NCI-H510A (cell line): ENCODE measurements at places on chromosomes 16 and 17.
A peak's percentile ranks its signal among the peaks of the same experiment; 100 is the strongest.

DNA sequence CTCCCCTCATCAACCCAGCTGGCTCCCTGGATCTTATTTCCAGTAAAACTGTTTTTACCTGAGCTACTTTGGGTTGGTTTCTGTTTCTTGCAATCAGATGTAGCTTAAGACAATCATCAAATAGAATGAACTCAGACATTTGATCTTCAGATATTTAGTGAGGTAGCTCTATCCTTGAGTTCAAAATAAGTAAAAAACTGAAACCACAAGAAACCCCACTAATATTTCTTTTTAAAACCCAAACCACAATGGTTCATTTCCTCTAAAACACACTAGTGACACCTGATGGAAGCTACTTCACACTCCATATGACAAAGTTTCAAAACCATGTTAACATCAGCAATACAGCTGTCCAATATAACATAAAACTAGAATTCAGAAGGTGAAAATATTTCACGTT is 37.8 kb downstream of the CACNG1 start:
- DNase-seq, result no peak

- DNase-seq, result no peak
These were observed 22.2 kb downstream of the NKD1 start for GRCh38 chr16:50570354-50570753.

DNA sequence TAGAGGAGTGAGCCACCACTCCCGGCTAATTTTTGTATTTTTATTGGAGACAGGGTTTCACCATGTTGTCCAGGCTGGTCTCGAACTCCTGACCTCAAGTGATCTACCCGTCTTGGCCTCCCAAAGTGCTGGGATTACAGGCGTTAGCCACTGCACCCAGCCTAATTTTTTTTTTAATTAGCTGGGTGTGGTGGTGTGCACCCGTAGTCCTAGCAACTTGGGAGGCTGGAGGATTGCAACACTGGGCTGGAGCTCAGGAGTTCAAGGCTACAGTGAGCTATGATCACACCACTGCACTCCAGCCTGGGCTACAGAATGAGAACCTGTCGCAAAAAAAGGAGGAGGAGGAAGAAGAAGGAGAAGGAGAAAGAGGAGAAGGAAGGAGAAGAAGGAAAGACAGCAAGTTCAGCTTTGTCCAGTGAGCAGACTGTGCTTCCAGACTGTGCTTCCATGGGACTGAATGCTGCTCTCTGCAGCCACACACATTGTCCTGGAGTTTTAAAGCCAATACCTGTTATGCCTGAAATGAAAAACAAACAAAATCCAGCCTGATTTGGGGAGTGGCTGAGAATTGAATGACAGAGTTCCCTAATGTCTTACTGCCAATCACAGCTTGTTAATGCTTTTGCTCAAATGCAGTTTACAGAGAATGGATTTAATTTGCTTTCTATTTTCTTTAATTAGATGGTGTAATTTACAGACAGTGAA is 2.8 kb upstream of the TNFRSF13B start:
- DNase-seq, result no peak

GRCh38 chr16:49022351-49022963 is 259.2 kb downstream of the CBLN1 start:
- DNase-seq, result no peak

DNA sequence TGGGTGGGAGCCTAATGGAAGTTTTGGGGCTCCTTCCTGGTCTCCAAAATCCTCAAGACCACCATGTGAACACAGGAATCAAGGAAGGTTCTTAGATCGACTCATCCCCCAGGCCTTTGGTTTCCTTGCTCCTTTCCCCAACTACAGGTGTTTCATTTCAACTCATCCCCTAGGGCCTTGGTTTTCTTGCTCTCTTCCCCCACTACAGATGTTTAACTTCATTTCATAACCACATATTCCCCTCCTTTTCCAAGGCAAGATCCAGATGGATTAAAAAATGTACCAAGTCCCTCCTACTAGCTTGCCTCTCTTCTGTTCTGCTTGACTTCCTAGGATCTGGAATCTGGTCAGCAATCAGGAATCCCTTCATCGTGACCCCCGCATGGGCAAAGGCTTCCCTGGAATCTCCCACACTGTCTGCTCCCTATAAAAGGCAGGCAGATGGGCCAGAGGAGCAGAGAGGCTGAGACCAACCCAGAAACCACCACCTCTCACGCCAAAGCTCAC is at the start of gene CCL11:
TSS of gene CCL11 (plus strand) at position 457 of the 507 bp plus-strand sequence. CDS start 67 bp downstream, outside the sequence.
- no peak for DNase-seq

DNA sequence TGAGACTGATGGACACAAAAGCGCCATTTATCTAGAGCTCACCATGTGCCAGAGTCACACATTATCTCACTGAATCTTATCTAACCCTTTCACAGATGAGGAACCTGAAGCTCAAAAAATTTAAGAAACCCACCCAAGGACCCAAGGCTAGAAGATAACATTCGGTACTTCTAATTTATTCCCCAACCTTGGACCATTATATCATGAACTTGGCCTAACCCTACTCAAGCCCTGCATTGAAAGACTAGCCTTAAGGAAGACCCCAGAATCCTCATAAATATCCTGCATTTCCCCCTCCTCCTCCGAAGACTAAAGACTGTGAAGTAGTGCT is 548 bp upstream of the DYNC1LI2 start:
- no peak for DNase-seq

DNA sequence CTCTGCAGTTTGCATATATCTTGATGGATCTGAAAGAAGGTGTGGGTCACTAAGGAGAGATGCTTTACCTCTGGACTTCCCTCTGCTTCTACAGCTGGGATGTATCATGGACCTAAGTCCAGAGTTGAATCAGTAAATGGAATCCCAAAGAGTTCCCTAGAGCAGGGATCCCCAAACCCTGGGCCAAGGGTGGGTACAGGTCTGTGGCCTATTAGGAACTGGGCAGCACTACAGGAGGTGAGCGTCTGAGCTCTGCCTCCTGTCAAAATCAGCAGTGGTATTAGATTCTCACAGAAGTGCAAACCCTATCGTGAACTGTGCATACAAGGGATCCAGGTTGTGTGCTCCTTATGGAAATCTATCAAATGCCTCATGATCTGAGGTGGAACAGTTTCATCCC is 39.3 kb downstream of the NKD1 start:
- no peak for DNase-seq

GRCh38 chr17:63983320-63983719 is 10.6 kb upstream of the SCN4A start:
- DNase-seq, result no peak

DNA sequence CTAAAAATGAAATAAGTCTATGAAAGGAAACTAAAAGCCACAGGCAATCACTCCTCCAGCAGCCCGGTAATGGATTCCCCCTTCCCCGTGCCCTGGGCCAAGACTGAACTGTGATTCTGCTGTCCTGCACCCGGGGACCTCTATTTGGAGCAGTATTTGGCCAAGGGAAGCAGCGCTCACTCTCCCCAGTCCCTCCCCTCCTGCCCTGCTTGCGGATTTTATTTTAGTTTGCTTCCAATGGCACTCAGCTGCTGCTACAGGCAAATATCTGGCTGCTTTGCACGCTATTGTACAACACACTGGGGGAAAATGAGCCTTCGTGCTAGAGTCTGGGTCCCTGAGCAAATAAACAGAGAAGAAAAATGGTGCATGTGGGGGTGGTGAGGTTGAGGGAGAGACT is 975.7 kb upstream of the RBFOX1 start:
- DNase-seq, result no peak

- peak; percentile 85 for DNase-seq
These were observed 35.0 kb downstream of the GPT2 start for GRCh38 chr16:46918905-46919792.

- no peak for DNase-seq
These were observed 50.8 kb upstream of the CDR2 start for GRCh38 chr16:22425036-22425801.

- DNase-seq, result no peak
These were observed 57.8 kb downstream of the FOXK2 start for GRCh38 chr17:82577300-82577699.

- no peak for DNase-seq
These were observed 17.7 kb downstream of the KDM8 start for GRCh38 chr16:27220991-27221390.
